Stimulated activated CD4-positive, alpha-beta T cell treated with anti-CD3 and anti-CD28 coated beads, TNF-alpha, amount 100 ng/mL, for 1 hour (primary cell): ENCODE measurements at places on chromosomes 12 and 14.

DNA sequence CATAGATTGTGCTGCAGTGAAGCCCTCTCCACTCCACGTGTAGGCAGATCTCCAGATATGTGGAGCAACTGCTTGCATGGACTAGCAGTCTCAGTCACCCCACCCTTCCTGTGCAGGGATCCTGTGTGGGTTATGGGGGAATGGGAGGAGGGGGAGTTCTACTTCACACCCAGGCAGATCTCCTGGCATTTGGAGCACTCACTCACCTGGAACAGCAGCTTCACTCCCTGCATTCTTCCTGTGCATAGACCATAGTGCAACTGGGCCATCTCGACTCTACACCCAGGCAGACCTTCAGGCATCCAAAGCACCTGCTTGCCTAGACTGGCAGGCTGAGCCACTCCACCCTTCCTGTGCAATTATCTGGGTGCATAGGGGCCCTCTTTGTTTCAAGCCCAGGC is 96.0 kb upstream of the PCED1B start:
- DNase-seq: no peak

DNA sequence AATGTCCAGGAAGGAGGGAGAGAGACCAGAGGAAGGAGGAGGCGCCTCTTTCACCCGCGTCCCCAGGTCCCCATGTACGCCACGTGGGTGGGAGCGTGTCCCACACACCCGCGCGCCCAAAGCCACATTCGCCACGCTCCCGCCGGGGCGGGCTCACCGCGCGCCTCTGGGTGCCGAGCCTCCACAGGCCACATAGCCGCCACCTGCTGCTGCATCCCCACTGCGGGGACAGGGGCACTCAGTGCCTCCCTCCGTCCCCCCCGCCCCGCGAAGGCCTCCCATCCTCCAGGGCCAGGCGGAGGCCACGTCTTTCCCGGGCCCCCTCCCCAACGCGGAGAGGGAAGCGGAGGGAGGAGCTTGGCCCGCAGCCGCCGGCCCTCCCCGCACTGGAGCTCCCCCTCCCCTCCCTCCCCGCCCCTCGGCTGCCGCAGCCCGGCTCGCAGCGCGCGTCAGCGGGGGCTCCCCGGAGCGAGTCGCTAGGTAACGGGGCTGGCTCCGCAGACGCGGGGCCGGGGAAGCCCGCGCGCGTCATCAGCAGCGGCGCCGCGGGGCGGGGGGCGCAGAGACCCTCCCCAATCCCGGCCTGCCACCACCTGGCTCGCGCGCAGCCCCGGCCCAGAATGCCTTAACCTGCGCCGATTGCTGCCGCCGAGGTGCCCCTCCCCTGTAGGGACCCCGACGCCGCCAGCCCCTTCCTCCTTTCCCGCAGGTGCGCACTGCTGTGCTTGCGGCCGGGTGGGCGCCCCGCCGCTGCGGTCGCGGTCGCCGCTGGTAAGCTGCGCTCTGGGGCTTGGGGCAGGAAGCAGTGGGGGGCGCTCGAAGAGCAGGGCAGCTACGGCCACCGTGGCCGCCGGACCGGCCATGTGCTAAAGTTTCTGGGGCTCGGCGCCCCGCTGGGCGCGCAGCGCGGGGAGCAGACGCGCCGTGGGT is 536 bp upstream of the TUNAR start:
- DNase-seq: no peak

GRCh38 chr14:105485739-105486162 is 935 bp upstream of the CRIP1 start:
- DNase-seq: no peak

DNA sequence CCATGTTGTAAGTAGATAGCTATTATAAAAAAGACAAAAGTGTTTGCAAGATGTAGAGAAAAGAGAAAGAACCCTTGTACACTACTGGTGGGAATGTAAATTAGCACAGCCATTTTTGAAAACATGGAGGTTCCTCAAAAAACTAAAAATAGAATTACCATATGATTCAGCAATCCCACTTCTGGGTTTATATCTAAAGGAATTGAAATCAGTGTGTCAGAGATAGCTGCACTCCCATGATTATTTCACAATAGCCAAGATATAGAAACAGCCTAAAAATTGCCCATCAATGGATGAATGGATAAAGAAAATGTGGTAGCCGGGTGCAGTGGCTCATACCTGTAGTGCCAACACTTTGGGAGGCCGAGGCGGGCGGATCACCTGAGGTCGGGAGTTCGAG is 9.2 kb downstream of the PSMC6 start:
- DNase-seq: no peak

DNA sequence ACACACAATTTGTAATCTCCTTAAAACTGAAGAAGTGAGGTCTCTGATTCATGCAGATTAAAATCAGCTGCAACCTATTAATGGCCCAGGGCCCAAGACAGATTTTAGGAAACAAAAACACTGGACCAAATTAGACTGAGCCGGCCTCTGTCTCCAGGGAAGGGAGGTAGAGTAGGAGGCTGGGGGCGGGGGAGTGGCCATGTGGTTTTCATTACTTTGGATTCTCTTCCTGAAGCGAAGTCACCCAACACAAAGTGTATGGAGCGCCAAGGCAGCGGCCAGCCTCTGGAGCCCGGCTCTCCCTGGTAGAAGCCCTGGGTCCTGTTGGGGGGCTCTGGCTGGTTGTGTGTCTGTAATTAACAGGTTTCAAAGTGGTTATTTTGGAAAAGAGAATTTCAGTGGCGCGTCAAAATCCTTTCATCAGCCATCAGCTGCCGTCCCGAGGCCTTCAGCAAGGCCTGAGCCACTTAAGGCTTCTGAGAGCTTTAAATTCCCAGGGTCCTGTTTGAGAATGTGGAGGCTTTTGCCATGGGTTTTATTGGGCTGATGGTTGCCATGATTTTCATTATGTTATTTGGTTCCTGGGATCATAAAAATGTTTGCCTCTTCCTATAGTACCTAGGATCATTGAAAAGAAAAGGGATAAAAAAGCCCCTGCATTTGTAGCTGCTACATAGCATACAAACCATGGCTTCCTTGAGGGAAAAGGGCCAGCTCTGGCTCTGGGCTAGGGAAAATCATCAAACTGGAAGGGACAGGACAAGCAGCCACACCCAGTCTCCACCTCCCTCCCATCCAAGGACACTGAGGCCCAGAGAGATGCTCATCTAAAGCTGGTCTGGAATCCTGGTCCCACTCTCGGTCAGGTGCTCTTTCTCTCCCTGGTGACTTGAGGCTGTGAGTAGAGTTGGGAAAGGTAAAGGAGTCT is 282.4 kb downstream of the ZFP36L1 start:
- DNase-seq: no peak

- DNase-seq: no peak
Measured at GRCh38 chr12:122024132-122024785, 2.6 kb downstream of the BCL7A start.

DNA sequence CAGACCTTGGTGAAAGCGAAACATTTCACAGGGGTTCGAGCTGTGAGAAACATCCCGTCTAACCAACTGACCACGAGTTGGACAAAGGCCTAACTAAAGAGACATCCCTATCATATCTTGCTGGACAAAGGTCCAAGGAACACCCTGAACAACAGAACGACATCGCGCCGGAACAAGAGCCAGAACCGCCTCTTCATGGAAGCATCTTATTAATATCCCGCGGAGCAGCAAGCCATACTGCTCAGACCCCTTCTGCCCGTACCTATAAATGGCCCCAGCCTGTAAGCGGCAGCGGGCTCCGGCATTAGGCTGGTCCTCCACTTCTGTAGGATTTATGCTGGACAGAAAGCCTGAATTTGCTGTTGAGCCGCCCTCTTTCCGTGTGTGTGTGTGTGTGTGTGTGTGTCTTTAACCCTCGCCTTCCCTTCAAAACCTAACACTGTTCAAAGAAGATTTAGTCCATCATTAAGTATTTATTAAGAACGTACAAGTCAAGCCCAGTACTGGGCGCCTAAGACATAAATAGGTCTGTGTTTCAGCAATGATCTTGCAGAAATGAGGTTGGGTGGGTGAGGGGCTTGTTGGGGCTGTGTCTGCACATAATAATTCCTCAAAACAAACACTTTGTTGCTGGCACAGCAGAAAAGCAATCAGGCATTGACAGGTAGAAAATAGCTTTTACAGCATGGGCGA is 1.9 kb downstream of the SLC6A15 start:
- no peak for DNase-seq

DNA sequence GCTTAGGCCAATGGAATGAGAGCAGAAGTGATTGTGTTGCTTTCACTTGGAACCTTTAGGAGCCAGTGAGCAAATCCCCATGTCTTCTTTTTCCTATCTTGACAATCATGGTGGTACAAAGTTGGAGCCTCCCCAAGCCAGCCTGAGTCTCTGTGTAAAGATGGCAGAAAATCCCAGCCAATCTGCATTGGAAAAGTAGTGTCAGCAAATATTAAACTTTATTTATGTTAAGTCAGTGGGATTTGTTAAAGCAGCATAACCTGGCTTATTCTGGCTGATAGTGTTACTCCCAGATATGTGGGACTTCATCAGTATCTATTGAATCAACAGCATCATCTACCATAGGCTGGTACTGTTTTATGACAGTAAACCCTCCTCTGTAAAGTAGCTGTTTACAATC is 2.2 kb upstream of the NUAK1 start:
- no peak for DNase-seq

GRCh38 chr14:105072381-105072861 is 7.2 kb upstream of the GPR132 start:
- DNase-seq: no peak

- DNase-seq: no peak
Measured at GRCh38 chr12:132178316-132178715, 34.1 kb downstream of the NOC4L start.

- no peak for DNase-seq
Measured at GRCh38 chr12:57063991-57064685, 14.2 kb upstream of the MYO1A start.

DNA sequence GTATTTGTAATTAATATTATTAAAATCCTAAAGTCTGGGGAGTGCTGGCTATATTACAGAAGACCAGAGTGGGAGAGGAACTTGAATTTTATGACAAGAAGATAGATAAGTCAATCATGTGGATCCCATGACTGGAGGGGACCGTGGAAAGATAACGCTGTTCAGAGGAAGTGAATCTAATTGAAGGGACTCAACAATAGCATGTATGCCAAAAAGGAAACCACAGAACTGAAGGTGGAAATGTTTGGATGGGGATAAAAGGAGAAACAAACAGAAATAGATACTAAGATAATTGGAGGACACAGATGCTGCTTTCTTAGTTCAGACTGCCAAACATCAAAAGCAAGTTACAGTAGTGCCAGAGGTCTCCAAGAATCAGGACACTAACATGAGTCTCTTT is 21.1 kb downstream of the OR6J1 start:
- no peak for DNase-seq

DNA sequence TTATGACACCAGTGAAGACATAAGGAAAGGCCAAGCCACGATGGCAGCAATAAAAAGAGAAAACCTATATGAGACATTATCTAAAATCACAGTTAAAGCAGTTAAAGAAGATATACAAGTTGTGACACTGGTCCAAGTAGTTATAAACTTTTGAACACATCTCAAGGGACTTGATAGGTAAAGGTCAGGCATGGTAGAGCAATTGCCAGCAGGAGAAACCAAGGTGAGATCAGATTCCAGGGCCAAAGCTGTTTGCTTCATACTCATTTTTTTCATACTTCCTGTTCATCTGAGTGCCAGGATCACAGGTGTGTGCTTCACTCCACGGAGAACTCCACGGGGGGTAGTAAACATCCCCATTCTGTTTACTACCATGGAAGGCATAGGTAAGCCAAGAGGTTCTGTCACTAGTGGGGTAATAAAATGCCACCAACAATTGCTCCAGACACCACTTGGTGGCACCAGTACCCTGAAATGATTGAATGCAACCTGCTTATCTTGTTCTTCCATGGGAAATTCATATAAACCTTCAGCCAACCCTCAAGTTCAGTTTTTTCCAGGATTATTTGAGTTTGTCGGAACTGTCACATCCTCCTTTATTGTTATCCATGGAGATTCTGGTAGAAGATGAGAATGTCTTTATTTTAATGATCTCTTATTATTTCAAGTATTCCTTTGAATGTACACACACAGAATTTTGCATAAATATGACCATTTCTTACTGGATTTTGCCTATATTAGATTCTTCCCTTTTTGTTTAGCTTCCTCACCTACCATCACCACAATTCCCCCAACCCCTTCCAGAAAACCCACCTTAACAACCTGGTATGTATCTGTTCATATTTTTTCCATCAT is 59.2 kb upstream of the TSPAN8 start:
- no peak for DNase-seq

DNA sequence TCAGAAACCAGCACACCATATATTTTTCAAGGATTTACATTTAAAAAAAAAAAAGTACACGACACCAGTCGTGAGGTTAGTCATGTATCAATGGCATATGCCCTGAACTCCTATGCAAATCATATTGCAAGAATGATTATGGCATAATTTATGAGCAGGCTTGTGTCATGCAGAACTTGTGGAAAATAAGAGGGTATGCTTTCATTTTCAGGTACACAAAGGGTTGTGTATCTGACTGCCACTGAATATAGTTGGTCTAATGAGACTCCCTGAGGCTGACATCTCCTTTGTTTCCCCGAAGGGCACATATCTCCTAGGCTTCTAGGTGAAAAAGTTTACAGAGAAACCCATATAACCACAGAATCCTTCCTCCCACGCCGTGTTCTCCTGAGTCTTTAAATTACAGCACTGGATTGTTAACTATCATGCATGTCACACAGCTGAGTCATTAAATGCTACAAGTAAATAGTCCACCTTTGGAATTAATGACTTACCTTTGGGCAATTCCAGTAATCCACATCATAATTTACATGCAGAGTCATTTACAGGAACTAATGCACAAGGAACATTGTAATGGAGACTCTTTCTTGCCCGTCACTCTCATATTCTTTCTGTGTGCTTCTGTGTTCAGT is 356.7 kb upstream of the DIO2 start:
- DNase-seq: no peak

DNA sequence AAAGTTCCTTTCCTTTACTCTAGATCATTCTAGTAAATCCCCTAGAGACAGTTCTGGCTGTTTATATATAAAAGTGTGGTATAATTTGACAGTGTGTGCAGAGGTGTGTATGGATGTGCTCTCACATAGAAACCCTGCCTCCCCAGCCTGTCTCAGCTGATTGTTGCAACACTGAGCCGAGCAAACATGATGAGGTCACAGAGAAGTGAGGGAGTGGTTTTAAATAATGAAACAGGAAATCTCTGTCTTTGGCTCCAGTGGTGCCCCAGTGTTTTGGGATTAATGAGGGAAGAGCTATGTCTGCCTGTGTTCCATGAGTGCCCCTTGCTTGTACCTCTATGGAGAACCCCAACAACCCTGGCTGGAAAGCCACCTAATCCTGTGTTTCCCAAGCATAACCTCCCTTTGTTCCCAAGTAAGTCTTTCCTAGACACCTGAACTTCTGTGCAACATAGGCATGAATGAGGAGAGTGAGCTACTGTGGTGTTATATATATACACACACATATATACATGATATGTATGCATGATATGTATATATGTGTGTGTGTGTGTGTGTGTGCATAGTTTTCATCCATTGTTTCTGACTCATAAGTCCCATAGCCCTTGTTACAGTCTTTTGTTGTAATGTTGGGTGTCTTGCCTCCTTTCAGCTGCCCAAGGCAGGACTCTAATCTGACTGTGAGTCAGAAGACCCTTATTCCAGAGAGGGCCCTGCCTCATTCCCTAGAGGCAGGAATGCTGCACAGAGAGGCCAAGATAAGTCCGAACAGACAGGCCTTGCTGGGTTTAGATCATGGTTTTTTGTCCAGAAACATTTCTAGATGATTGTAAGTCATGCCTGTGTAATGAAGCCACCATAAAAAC is 18.0 kb downstream of the TRAF3 start:
- DNase-seq: no peak
